Stimulated activated CD4-positive, alpha-beta T cell treated with anti-CD3 and anti-CD28 coated beads, Interleukin-4, amount 100 ng/mL, for 4 hours (primary cell): ENCODE measurements at places on chromosomes 11 and 22.

DNA sequence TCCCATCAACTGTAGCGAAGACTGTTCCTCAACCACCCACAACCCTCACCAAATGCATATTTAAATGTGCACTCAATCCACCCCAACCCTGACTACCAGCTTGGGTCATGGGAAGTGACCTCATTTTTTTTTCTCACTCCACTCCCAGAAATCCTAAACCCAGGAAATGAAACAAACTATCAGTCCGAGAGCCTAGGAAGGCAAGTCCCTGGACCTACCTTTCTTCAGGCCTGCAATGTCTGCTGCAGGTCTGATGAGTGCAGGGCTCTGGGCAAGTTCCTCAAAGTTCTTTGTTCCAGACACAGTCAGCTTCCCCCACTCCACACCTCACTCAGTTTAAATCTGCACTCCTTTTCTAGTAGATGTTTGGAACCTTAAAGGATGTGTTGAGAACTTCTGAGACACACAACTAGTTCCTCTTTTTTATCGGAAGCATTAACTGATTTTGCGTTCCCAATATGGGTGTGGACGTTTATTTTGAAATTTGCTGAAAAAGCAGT is at the start of gene MS4A4E:
TSS of gene MS4A4E (minus strand) at position 398 of the 500 bp plus-strand sequence. CDS start 13,082 bp downstream, outside the sequence.
- DNase-seq = no peak

- DNase-seq = no peak
Observed at GRCh38 chr22:17228725-17229126, 9.5 kb upstream of the ADA2 start.

DNA sequence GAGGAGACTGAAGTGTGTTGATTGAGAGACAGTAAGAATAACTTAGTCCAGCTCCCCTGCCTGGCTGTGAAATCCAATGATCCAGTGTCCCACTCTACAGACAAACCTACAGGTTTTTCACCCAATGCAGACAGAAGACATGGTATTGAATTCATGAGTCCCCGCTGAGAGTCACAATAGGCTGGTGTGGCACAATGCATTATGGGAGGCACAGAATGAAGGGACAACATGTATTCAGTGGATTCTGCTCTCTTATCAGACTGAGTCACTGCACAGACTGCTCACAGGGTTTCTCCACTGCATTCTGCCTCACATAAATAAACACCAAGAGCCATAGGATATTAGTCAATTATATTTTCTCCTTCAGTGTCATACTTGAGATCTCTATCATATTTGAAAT is 55.2 kb upstream of the TOP3B start:
- no peak for DNase-seq

DNA sequence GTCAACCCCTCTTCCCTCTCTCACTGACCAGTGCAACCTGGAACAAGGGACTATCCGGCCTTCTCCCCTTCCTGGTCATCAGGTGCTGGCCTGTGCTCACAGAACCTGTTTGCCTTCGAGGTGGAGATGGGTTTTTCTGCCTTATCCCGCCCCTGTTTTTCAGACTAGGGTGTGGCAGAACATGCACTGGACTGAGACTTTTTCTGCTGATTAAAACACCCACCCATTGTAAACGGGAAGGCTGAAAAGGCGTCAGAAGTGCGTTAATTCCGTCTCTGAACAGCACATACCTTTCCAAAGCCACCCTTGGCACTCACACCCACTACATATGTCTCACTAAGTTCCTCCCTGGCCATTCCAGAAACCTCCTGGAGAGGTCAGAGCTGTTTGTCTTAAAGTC is 4.4 kb upstream of the B3GNT6 start:
- DNase-seq = no peak

DNA sequence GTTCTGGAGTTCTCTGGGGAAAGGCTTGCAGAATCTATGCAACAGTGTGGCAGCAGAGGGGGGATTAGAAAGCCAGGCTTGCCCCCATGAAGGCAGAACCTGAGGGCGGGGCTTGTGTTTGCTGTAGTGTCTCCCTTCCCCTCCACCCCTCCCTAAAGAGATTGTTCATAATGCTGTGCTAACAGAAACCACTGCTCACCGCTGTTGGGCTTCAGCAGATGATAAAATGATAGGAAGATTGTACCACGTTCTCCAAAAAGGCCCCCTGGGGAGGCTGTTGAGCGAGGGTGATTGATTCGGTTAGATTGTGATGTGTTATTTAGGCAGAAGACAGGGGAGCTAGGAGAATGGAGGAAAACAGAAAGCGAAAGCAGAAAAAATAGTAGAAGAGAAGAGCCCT is 215.2 kb upstream of the NCAM1 start:
- no peak for DNase-seq

GRCh38 chr22:19434401-19434800 is 2.1 kb downstream of the MRPL40 start:
- no peak for DNase-seq

DNA sequence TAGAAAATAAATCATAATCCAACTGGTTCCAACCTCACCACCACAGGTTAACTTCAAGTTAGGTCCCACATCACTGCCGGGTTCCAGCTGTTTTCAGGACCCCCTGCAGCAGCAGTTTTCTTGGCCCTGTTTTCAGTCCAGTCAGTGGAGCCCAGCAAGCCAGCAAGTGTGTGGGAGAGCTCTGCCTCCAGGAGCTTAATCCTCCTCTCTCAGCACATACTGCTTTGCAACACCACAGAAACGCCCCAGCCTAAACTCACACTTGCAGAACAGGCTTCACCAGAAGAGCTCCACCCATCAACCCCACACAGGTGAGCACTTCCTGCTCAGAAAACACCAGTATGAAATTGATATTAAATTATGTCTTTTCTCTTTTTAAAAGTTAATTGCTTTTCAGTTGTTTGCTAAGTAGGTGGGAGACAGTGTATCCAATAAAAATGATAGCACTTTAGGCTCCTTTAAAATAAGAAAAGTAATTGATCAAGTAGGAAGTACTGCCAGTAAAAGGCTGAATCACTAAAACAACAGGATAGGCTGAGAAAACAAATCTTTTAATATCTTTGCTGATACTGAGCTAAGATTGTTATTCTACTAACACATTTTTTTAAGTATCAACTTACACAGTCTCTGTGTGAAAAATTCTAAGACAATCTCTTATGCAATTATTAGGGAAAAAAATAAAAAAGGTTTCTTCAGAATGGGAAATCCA is 81.5 kb upstream of the TP53AIP1 start:
- DNase-seq = no peak

DNA sequence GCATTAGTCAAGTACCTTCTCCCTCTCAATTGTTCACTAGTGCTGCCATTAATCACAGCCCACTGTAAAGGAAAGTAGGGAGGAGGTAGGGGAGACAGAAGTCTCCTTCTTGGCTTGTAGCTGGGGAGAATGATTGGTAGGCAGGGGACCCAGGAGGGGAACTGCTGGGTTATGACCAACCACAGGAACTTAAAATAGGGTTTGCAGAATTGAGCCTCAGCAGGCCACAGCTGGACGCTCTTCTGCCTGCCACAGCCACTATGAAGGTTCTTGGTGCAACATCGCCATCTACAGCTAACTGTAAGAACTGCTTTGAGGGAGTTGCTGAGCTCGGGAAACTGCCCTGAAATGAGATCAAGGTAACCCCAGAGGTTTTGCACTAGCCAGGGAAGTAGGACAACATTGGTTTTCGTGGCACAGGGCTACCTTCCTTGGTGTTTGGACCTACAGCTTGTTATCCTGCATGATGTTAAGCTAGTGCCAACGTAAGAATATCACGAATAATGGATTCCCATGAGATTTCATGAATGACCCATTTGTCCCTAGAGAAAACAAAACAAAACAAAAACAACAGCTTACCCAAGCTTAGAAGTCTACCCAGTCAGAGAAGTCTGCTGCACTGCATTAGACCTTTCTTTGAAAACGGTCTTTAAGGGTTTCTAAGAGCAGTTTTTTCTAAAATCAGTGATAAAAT is 787.1 kb upstream of the API5 start:
- no peak for DNase-seq

GRCh38 chr11:121608545-121609098 is 155.9 kb upstream of the SORL1-AS1 start:
- no peak for DNase-seq

GRCh38 chr11:46342239-46342638 is 5.0 kb upstream of the DGKZ start:
- no peak for DNase-seq

DNA sequence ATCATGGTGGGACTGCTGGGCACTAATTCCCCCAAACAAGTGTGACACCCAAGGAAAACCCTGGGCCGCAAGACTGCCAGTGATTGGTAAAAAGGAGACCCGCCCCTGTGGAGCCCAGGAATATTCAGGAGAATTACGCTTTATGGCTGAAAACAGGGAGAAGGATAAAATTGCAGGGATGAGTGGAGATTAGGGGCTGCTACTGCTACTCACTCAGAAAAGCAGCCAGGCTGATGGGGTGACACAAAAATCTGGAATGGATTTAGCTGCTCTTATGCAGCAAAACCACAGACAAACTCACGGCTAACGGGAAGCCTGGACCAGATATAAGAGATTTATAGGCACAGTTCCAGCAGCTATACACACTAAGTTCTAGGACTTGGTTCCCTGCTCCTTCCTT is 4.4 kb upstream of the FBXO3 start:
- no peak for DNase-seq

GRCh38 chr11:96317985-96318384 is 25.0 kb downstream of the MAML2 start:
- DNase-seq = no peak

- no peak for DNase-seq
Observed at GRCh38 chr11:26946257-26946716, 47.6 kb upstream of the FIBIN start.

GRCh38 chr11:110323786-110324185 is 27.4 kb upstream of the RDX start:
- no peak for DNase-seq

GRCh38 chr11:134139873-134140331 is 71.0 kb downstream of the JAM3 start:
- DNase-seq = peak; percentile 21

- no peak for DNase-seq
Observed at GRCh38 chr11:8790968-8791367, 108.4 kb downstream of the RPL27A start.
